ENCODE measurements at places on chromosomes 12 and 14.
A peak's percentile ranks its signal among the peaks of the same experiment; 100 is the strongest.

- no peak for DNase-seq
These were observed 98.1 kb upstream of the NCOR2 start for GRCh38 chr12:124665511-124665910.

DNA sequence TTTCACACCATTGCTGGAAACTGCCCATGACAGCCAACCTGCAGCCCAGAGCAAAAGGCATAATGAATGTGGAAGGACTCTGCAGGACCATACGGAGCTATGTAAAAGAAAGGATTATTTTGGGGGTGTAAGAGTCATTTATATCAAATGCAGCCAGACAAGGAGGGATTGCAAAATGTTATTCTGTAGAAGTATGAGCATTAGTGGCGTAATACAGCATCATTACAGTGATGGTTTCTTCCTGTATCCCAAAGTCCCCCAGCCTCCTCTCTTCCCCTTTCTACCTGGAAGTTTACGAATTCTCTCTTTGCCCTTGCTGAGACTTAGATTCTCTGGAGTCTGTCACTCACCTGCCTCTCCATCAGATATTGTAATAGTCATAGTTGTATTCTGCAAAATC, 89.9 kb downstream of the BORCS5 start:
- no peak for DNase-seq

- no peak for DNase-seq
These were observed 52.1 kb downstream of the LRCOL1 start for GRCh38 chr12:132558042-132558856.

- DNase-seq, result no peak
These were observed 83.6 kb upstream of the LHX5 start for GRCh38 chr12:113555226-113555625.

GRCh38 chr12:91769736-91770135, 375.9 kb downstream of the BTG1 start:
- DNase-seq, result no peak

GRCh38 chr14:81331229-81332021, 68.7 kb downstream of the STON2 start:
- DNase-seq, result no peak

DNA sequence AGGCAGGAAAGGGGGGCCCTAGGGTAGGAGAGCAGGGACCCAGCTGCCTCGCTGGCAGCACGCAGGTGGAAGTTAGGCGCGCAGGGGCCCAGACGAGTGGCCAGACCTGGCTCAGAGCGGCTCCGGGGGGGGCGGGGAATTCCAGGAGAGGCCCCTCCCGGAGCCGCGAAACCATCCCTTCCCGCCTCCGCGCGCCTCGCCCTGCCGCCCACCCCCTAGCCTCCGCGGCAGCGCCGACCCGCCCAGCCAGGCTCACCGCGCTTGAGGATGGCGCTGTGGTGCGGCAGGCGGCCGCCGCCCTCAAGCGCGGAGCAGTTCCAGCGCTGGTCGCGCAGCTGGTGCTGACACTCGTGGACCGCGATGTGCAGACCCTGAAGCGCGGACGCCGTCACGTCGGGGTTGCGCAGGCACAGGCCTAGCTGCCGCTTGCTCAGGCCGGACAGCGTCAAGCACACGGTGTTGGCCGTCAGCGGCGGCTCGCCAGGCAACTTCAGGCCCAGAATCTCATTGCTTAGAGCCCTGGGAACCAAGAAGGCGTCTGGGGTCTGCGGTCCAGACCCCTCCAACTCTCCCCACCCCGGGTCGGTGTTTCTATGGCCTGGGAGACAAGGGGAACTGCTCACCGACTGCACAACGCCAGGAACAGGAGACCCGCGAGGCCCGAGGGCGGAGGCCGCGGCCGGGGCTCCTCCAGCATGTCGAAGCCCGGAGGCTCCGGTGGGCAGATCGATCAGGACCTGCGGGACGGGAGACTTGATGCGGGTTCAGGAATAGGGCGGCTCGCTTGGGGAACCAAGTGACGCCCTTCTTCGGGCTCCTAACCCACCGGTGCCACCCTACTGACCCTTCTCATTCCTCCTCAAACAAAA, 1.5 kb downstream of the WNT10B start:
- DNase-seq, result no peak

DNA sequence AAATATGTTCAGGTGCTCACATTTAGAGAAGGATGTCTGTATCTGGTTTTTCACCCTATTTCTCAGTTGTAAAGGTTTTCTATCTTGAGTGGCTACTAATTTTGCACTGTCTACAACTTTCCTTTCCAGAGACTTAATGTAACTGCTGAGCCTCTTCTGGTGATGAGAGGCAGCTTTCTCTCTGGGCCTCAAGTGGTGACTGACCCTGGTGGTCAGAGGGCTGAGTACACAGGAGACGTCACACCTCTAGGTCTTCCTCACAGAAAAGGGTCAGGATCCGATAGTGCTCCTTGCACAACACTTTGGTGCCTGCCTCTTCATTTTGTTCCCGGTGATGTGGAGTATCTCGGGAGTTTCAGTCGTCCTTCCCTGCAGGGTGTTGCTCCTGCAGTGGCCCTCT, 76.8 kb downstream of the LIN7A start:
- DNase-seq, result no peak

- DNase-seq, result no peak
These were observed 25.1 kb upstream of the VSX2 start for GRCh38 chr14:74213907-74214803.

DNA sequence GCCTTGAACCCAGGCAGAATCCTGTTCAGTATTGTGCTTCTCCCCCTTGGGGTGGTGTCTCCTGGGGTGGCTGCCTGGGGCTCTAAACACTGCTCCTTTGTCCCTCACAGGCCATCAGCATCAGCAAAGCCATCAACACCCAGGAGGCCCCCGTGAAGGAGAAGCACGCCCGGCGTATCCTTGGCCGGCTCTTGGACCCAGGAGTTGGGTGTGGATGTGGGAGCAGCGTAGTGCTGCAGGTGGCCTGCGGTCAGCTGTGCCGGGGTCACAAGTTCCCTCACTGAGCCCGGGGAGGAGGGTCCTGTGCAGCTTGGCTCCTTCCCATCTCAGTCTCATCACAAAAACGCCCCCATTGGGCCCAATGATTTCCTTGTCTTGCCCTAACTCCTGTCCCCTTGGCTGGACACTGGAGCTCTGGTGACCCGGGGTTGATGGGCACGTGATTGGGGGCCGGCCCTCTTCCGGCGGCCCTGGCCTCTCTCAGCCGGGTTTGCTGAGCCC, 12.7 kb downstream of the HIP1R start:
- no peak for DNase-seq

DNA sequence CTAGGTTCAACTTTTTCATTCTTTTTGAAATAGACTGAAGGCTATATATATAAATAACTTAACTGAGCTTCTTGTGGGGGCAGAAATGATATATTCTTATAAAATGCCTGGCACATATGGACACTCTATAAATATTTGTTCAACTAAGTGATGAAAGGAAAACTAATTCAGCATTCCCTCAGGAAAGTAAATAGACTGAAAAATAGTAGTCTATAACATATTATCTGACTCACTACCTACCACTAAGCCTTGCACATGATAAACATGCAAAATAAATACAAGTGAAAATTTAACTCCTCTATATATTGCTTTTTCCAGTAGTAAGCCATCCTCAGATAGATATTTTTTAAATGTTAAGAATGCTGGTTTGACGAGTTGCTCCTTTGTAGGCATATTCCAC, 15.7 kb upstream of the BMAL2 start:
- no peak for DNase-seq

- DNase-seq, result no peak
These were observed 67.1 kb upstream of the TMTC2 start for GRCh38 chr12:82619644-82620043.

GRCh38 chr14:100875861-100876590, 27.5 kb downstream of the RTL1 start:
- no peak for DNase-seq

- no peak for DNase-seq
These were observed 200.2 kb downstream of the TSPAN9 start for GRCh38 chr12:3277306-3277943.

DNA sequence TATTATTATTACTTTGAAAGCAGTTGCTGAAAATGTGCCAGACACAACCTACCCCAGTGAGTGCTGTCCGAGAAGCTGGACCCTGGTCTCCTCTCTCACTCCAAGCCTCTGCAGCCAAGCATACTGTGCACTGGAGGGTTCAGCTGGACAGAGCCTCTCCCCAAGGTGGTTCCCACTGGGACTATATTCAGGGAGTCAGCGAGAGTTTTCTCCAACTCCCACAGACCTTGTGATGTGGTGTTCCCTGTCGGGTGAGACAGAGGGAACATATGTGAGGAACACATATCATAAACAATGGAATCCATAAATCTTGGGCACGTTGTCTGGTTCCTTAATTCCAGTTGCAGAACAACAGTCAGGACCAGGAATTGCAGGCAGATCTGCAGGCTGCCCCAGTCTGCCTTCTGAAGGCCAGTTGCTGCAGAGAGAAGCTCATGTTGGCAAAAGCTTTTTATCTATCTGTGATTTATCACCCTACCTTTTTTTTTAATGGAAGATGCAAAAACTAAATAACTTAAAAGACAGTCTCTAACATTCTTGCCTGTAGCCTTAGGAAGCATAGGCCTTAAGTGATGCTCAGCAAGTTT, 619.8 kb upstream of the TBX3 start:
- DNase-seq, result no peak

DNA sequence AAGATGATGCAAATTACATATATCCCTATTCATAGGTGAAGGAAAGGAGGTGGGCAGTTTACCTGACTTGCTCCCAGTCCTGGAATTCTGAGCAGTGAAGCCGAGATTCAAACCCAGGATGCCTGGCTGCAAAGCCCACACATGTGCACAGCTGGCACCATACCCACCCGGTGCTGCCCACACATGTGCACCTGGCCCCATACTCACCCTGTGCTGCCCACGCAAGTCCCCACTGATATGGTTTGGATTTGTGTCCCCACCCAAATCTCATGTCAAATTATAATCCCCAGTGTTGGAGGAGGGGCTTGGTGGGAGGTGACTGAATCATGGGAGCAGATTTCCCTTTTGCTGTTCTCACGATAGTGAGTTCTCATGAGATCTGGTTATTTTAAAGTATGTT, 179.2 kb upstream of the C14orf180 start:
- no peak for DNase-seq

DNA sequence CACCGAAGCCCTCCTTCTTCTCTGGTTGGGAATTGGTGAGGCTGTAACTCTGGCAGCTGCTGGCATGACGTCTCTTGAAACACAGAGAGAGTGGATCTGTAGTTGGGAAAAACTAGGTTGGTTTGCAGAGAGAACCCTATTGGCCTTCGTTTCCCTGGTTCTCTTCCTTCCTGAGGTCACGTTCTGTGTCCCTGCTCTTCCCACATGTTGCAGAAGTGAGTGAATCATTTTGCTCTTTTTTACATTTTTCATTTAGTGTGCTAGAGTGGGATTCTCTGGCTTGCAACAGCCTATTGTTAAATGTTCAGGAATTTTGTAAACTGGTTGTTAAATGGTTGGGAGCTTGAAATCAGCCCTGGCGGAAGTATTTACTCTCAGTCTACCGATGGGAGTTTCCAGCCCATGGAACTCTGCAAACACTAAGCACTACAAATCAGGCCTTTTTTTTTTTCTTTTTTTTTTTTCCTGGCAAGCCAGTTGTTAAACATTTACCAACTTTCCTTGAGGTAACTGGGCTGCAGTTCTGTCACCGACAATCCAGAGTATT, 26.8 kb upstream of the CKAP4 start:
- DNase-seq, result no peak

GRCh38 chr14:92546347-92547053, 32.9 kb downstream of the RIN3 start:
- no peak for DNase-seq

DNA sequence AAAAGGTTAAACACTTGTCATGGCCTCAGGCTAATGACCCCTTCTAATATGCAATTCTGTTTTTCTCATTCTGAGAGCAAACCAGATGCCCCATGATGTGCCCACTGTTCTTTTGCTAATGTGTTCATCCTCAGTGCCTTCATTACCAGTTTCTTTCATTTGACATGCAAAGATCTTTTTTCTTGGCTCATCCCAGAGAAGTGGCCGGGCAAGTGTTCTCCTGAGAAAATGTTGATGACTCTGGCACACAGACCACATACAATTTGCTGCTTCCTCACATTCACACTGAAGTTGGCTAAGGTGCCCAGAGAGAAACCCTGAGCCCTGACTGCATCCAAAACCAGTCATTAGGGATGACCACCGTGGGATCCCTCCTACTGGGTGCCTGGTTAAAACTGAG, 833.3 kb downstream of the DIO2 start:
- DNase-seq, result no peak

- peak; percentile 16 for DNase-seq
These were observed 27.3 kb upstream of the OSBPL8 start for GRCh38 chr12:76586764-76587395.

GRCh38 chr14:104393898-104394381, 185.6 kb upstream of the C14orf180 start:
- no peak for DNase-seq

DNA sequence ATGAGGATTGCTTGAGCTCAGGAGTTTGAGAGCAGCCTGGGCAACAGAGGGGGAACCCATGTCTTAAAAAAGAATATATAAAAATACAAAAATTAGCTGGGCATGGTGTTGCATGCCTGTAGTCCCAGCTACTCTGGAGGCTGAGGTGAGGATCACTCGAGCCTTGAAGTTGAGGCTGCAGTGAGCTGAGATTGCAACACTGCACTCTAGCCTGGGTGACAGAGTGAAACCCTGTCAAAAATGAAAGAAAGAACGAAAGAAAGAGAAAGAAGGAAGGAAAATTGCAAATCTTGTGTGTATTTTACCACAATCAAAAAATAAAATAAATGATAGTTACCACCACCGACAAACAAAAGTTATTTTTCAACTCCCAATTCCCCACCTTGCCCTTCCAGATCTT, 45.3 kb downstream of the SPRING1 start:
- DNase-seq, result no peak

DNA sequence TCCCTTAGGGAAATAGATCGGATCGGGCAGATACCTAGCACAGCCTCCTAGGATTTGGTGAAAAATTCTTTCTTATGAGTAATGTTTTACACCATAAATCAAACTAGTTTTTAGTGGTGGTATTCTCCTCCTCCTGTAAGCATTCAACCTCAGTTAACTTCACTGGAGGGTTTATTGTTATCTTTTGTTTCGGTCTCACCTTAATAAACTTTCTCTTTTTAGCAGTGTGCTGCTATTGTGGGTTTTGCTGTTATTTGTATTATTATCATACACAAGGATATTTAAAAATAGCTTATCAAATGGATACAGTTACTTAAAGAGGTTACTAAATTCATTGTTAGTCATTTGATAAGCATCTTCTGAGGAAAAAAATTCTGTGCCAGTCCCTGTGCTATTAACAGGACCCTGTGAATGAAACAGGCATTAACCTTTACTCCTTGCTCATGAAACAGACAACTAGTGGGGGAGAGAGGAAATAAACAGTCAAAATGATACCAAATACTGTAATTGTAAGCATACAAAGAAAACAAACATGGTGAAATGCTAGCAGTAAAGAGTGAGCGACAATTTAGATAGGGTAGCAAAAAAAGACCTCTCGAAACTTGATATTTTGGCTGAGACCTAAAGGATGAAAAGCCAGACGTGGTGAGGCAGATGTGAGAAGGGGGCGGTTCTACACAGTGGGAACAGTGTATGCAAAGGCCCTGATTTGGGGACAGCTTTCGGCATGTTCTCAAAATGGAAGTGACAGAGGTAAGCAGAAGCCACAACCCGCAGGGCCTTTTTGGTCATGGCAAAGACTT, 178.7 kb upstream of the SOX5 start:
- no peak for DNase-seq
